ENCODE measurements at places on chromosomes 12 and 14. TPM values are rescaled to one million over a fixed set of nuclear protein-coding genes. Genes with fewer than 3 reads are reported as not detected.

DNA sequence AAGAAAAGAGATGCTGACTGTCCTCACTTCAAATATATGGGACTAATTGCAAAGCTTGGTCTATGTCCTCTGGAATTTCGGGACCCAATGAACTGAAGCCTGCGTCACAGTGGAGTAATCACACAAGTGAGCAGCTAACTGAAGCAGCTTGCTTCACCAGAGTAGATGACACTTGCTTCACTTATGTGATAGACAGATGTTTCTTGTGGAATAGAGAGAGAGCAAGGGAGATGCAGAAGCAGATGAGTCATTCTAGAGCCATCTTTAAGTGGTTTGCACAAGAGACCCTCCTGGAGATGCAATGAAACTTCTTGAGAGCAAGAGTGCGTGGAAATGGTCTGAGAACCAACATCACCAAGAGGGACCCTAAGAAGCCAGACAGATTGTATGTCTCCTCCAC, 1537.1 kb upstream of the FLRT2 start:
- ATAC-seq = no peak

DNA sequence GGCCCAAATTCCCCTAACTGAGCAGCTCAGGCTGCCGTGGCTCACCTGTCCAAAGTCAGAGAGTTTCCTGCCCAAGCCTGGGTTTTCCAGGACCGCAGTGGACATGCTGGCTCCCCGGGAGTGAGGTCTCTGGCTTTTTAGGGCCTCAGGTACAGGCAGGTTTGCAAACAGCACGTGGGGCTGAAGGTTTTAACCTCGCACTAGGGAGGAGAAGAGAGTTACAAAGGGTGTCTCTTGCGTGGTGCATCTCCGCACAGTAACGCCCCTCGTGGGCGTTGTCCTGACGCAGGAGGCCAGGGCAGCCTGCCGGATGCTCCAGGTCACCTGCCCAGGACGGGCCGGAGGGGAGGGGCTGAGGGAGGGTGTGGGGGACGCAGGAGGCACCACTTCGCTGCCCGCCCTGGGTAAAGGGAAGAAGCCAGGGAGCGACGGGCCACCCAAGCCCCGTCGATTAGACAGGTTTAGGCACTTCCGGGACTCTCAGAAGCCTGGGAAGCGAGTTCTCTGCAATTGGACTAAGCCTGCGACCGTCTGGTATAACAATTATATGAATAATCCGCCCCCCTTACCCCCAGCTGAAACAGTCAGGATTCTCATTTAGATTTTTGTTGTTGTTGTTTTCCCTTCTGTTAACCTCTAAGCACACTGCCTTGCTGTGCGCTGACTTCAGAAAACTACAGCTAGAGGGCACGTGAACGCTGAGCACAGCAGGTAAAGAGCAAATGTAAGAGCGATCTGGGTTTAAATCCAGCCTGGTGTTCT, at the start of gene PAH:
Gene PAH, minus strand, starts transcription at position 219 of the 762 bp plus-strand sequence. Its CDS starts 114 bp downstream, at position 105.
- peak; percentile 72 for ATAC-seq

DNA sequence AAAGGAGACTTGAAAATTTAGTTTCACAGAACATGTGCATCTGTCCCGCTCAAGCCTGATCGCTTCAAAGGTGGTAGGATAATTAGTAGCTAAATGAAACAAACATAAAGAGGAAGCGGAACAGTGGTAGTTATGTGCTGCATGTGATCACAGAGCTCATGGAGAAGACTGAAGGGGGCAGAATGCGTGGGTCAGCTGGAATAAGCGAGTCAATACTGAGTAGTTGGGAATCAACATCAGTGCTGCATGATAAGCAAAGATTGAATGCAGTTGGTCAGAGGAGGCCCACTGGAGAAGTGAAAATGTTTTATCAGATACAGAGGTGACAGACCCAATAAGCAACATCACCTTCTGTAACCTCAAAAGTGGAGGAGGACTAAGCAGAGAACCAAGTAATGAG, 95.1 kb upstream of the RFX4 start:
- no peak for ATAC-seq

- ATAC-seq = no peak
These were observed 73.9 kb downstream of the PPP1R36 start for GRCh38 chr14:64623554-64624165.

DNA sequence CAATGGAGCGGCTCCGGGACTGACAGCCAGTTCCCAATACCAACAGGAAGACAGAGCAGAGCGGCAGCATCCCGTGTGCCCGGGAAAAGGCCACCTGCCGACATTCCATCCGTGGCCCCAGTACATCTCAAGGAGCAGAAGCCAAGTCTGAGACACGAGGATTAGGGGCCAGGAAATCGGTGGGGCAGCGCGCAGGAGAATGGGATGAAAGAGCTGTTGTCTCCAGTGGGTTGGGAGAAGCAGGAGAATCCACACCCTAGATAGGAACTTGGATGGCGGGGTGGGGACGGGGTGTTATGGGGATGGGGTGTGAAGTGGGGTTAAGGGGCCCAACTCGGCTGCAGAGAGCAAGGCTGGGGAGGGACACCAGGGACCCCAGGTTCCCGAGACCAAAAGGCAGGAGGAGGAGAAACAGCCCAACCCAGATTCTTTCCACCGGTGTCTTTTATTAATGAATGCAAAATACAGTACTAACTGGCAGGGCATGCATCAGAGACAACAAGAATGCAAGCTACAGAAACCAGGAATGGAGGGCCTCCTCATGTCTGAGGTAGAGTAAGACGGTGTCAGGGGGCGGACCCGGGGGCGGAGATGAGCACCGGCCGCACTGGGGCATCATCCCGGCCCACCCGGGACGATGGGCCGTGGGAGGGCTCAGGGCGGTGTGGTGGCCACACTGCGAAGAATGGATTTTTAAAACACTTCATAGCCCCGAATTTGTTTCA, 50.3 kb downstream of the BEGAIN start:
- ATAC-seq = no peak

- ATAC-seq = peak; percentile 72
These were observed 29.1 kb downstream of the MTHFD1 start for GRCh38 chr14:64417055-64417770.

GRCh38 chr14:104782086-104782807, 13.3 kb downstream of the AKT1 start:
- ATAC-seq = no peak

- peak; percentile 69 for ATAC-seq
These were observed 57.5 kb upstream of the PIWIL1 start for GRCh38 chr12:130280231-130280630.

DNA sequence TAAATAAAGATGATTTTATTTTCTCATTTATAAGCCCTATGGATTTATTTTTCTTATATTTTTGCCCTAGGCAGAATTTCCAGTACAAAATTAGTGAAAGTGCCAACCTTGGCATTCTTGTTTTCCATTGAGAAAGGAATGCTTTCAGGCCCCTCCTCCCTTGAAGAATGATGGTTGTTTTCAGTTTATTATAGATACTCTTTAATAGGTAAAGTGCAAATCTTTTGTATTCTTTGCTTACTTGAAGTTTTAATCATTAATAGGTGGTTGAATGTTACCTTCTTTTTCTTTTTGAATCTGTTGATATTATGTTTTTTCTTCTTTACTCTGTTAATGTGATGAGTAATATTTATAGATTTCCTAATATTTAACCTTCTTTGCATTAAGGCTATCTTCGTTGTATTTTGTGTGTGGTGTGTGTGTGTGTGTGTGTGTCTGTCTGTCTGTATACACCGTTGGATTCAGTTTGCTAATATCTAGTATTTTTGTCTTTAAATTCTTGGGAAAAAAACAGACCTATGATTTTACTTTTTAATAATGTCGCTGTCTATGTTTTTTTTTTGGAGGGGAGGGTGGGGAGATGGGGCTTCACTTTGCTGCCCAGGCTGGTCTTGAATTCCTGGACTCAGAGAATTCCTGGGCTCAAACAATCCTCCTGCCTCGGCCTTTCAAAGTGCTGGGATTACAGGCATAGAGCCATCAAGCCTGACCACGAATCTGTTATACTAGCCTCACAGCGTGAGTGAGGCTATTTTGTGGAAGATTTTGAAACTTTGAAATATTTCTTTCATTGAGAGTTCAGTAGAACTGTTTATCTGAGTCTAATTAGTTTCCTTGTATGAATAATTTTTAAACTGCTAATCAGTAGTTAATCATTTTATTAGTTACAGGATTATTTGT, 13.5 kb downstream of the SRGAP1 start:
- no peak for ATAC-seq

- no peak for ATAC-seq
These were observed 136.2 kb upstream of the PDZRN4 start for GRCh38 chr12:41051954-41052353.

GRCh38 chr14:88842414-88842813, 18.0 kb downstream of the TTC8 start:
- no peak for ATAC-seq

- peak; percentile 82 for ATAC-seq
These were observed 25.8 kb upstream of the TMCC3 start for GRCh38 chr12:94676031-94676641.

GRCh38 chr14:67317822-67318221, 41.8 kb downstream of the ATP6V1D start:
- ATAC-seq = no peak

DNA sequence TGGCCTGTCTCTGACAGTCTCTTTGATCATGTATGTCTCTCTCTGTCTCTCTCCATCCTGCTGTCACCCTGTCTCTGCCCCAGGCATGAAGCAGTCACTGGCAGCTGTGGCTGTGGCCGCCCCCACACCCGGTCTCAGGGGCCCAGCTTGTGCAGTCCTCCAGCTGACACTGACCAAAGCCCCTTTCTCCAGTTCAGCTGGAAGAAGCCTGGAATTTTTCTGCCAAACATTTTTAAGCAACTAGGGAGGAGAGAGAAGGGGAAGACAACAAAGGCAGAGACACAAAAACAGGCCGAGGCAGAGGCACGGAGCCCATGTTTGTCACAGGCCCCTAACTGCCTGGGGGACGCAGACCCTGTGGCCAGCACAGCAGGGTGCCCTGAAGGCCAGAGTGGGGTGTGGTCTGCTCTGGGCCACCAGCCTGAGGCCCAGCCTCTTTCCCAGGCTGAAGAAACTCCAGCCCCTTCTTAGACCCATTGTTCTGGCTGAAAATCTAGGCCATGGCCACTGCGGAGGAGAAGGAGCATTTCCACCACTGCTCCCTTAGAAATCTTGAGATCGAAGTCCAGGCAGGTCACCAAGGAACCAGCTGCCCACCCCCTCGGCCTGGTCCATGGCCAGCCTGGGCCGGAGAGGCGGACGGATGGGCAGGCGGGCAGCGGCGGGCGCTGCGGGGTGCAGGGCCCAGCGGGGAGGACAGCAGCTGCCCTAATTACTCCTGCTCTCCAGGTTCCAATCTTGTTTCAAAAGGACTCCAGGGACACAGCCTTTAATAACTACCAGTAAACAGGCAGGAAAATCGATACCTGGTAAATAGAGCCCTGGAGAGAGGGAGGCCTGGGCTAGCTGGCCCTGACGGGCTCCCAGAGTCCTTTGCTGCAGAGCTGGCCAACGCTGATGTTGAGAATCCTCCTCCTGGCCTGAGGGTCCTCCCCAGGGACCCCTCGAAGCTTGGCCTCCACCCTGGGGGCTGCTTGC, 14.9 kb downstream of the DTX1 start:
- ATAC-seq = no peak

DNA sequence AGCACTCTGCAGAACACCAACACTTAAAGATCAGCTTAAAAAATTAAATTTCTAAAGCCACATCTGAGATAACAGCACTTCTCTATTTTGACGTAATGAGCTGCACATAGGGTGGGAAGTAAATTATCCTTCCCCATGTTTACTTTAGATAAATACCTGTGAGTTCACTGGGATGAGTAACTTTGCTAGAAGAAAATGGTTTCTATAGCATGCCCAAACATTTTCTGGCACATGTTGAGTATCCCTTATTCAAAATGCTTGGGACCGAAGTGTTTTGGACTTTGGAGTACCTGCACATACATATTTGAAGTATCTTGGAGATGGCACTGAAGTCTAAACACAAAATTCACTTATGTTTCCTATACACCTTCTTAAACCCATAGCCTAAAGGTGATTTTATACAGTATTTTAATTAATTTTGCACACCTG, 6.6 kb downstream of the SLC38A2 start:
- ATAC-seq = no peak

- peak; percentile 81 for ATAC-seq
These were observed at the start of gene ARL6IP4 for GRCh38 chr12:122980183-122981035. Gene ARL6IP4, plus strand, starts transcription at chr12:122980681. Its CDS starts 459 bp downstream, at chr12:122981140.

GRCh38 chr14:40248671-40249070, 816.4 kb upstream of the FBXO33 start:
- no peak for ATAC-seq

DNA sequence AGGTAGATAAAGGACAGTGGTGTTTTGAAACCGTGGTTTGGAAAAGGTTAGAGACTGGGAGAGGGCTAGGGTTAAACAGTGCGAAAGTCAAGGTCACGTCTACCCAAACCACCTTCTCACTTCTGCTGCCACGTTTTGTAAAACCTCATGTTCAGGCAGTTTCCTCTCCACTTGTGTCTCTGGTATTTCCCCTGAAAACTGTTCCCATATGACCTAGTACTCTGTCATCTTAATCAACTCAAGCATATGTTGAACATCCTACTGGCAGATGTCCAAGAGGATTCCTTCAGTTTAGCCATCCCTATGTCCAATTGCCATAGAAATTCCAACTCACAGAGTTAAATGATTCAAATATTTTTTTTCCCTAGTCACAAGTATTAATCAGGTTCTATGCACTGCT, 17.4 kb downstream of the CLEC4C start:
- ATAC-seq = no peak

- ATAC-seq = peak; percentile 89
These were observed 14.0 kb downstream of the CRY1 start for GRCh38 chr12:107079172-107080011.

DNA sequence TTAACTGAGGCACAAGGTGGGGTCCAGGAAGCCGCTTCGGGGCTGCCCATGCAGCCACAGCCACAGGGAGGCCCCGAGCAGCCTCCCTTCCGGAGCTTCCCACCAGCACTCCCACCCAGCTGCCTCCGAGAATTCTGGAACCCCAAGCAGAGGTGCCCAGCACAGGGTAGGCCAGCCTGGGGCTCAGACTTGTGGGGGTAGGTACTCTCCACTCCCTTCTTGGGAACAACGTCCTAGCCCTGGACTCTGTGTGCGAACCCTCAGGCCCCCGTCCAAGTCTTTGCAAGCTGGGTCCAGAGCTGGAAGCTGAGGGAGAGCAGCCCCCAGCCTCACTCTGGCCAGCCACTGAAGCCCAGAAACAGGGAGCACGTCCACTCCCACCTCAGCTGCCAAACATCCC, 16.1 kb downstream of the ITPK1 start:
- ATAC-seq = no peak

DNA sequence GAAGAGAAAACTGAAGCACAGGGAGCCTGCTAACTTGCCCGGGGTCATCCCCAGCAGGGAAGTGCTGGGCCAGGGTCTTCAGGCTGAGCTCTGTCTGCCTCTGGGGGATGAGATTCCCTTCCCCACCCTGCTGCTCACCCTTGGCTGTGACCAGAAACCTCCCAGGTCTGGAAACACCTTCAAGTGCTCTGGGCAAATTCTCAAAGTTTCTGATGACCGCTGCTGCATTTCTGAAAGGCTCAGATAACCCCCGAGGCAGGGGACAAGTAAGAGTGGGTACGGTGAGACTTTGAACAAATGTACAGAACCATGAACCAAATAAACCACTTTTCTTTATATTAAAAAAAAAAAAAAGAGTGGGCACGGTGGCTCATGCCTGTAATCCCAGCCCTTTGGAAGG, 41.3 kb downstream of the LTBP2 start:
- no peak for ATAC-seq

Gene TMPRSS12
- not detected for total RNA-seq

Gene LRP1-AS
- total RNA-seq = not detected

Gene KANSL2
- total RNA-seq = 54.3 TPM

Gene LRRC23
- 7.6 TPM for total RNA-seq

Gene RPGRIP1
- total RNA-seq = not detected

Gene KRT82
- not detected for total RNA-seq

Gene HOXC6
- total RNA-seq = not detected

Gene TMEM132C
- total RNA-seq = not detected

Gene DPPA3
- not detected for total RNA-seq

Gene STAT2
- total RNA-seq = 144 TPM

Gene CELA1
- not detected for total RNA-seq

Gene CEBPE
- not detected for total RNA-seq

Gene NR1H4
- not detected for total RNA-seq

All from activated T-helper 17 cell treated with anti-CD3 and anti-CD28 coated beads, Interleukin-2, amount 50 U/mL, for 72 hours (primary cell).